DMS79 (cell line): ENCODE measurements at places on chromosomes 1 and 21.

DNA sequence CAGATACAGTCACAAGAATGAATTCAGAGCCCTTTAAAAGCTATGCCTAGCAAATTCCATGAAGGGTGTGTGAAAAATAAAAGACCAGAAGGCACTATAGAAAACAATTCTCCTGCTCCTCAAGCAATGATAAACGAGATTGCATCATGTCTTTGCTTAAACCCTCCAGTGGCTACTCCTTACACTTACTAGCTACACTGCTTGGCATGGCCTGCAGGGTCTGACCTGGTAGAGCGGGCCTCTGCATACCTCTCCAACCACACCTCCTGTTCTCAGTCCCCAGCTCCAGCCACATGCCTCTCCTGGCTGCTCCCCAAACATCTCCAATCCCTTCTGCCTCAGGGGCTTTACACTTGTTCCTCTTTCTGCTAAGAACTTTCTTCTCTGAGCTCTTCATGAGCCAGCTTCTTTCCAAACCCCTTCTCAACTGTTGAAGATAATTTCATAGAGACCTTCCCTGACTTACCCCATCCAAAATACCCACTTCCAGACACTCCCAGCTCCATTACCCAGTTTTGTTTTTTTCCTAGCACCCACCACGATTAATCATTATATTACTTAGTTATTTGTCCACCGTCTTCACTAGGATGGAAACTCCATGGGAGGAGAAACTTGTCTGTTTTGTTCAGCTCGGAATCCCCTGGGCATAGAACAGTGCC lies 11.2 kb upstream of the CREG1 start:
- DNase-seq: peak; percentile 11

GRCh38 chr1:64302971-64303370 lies 99.5 kb downstream of the UBE2U start:
- DNase-seq: no peak

DNA sequence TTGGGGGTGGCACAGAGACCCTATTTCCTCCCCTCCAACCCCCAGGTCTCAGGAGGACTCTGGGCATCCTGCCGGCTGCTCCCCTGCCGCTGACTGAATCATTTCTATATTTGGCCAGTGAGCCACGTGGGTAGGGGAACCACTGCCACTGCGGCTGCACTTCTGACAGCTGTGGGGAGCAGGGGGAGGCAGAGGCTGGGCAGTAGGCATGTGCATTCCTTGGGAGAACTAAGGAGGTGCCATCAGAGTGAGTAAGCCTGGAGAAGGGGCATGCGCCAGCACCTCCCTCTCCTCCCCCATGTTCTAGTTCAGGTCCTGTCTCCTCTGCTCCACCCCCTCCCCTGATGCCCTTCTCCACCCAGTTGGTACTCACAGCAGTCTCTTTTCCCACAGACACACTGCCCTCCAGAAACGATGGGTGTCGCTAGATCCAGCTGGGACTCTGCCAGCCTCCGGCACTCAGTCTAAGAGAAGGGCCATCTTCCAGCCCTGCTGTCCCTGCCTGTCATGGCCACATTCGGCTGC lies 12.0 kb downstream of the PPFIA4 start:
- DNase-seq: no peak

DNA sequence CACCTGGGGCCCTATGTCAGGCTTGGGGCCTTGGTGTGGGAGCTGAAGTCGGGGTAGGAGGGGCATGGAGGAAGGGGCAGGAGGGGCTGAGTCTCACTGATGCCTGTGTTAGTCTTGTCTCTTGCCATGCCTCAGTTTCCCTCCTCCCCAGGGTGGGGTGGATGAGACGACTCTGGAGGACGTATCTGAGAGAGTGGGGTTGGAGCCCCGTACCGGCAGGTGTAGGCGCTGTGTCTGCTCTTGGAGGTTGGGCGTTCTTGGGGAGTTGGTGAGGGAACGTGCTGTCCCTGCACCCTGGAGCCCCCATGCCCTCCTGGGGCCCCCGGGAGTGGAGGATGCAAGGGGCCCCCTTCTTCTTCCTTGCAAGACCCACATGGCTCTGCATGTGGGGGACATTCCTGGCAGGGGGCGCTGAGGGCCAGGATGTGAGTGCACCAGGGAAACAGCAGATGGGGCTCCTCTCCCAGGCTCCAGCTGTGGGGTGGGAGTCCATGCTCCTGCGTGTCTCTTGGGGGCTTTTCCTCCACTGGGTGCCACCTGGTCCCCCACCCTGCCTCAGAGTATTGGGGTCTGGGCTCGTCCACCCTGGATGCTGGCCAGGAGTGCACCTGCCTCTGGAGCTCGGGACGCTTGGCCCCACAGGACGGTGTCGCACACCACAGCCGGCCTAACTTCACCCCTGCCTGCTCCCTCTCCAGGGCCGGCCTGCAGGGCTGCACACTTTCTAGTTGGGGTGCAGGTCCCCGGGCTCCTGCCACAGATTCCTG lies 1.4 kb upstream of the TNFRSF14 start:
- DNase-seq: no peak

GRCh38 chr1:200090252-200091159 lies 63.0 kb downstream of the NR5A2 start:
- DNase-seq: no peak

DNA sequence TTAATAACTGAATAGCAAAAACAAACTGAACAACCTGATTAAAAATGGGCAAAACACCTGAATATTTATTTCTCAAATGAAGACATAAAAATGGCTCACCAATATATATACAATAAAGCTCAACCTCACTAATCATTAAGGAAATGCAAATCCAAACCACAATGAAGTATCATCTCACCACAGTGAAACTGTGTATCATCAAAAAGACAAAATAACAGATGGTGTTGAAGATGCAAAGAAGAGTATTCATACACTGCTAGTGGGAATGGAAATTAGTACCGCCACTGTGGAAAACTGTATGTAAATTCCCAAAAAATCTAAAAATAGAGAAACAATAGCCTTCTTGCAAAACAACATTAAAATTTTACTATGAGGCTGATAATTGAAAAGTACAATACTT lies 1660.1 kb upstream of the B3GALT2 start:
- DNase-seq: no peak

- no peak for DNase-seq
Observed at GRCh38 chr1:198529414-198529813, 11.1 kb downstream of the ATP6V1G3 start.

GRCh38 chr21:33997436-33997835 lies 75.9 kb upstream of the MRPS6 start:
- no peak for DNase-seq

DNA sequence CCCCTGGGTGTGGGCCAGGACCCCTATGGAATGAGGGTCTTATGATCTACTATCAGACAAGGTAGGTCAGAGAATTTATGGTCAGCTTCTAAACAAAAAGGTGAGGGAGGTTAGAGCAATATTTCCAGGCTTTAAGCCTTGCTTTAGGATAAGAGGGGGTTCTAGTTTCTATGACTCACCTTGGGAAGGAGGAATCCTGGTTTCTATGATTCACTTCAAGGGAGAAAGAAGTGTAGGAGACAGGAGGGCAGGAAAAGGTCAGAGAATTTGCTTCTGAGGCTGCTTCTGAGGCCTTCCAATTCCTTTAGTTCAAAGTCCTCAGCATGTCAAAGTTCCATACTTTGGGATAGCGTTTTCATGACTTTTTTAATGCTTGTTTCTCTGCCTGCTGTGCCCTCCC lies 35.2 kb downstream of the RGL1 start:
- no peak for DNase-seq

- DNase-seq: no peak
Observed at GRCh38 chr21:35275776-35276175, 226.7 kb upstream of the RUNX1 start.

- no peak for DNase-seq
Observed at GRCh38 chr1:208599063-208599462, 354.9 kb upstream of the PLXNA2 start.

- no peak for DNase-seq
Observed at GRCh38 chr1:35448344-35448801, 108.8 kb downstream of the KIAA0319L start.

DNA sequence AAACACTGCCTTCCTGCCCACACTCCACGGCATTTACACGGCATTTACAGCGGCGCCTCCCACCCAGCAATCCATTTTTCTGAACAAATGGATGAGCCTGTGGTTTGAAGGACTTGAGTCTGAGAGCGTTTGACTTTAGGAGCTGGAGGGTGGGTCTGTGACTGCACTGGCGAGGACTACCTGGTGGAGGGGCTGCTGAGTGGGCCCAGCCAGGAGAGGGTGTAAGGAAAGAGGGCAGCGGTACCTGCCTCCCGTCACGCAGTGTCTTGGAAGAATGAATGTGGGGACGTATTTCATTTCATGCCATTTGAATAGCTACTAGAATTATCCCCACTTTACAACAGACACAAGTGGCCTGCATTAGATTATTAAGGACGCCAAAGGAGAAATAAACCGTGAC lies 62.9 kb downstream of the B3GALT5 start:
- DNase-seq: no peak

- DNase-seq: no peak
Observed at GRCh38 chr1:59013276-59013927, 229.6 kb upstream of the JUN start.

GRCh38 chr1:6800745-6801144 lies 15.5 kb downstream of the CAMTA1 start:
- DNase-seq: no peak

- DNase-seq: no peak
Observed at GRCh38 chr1:65165269-65165993, 17.4 kb downstream of the AK4 start.

DNA sequence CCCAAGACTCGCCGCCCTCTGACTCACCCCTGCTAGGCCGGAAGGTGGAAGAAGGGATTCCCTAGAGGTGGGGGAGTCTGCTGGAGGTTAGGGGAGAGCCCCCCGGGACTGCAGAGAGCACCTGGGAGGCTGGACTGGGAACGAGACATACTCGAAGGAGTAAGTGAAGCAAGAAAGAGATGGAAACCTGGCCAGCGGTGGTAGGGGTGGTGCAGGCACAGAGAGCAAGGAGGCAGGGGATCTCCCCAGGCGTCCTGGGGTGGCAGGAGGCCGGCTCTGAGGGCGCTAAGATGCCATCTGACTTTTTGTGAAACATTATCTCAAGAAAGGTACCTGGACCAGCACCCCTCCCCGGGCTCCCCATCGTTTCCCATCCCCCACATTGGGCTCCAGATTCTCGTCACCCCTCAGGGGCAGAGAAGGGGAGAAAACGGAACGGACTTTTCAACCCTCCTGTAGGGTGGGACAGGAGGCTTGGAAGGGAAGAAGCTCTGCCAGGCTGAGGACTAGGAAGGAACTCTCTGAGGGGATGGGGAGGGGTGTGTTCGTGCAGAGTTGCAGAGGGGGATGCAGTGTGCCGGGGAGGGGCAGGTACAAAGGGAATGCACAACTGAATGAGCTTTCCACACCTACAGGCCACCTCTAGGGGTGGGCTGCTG lies 708 bp downstream of the CHRNB2 start:
- no peak for DNase-seq

DNA sequence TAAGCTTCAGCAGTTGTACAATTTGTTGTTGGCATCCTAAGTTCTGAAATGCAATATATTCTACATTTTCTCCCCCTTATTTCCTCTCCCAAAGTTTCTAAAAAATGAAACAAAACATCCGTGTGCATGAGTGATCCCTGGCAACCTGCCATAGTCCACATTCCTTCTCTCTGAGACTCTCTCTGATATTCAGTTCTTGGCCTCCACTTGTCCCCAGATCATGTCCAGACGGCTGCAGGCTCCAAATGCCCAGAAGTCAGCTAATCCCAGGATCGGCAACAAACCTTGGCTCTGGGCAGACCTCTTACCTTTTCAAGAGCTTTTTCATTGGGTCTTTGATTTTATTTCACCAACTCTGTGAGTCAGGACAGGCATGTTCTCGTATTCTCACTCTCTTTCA lies 187.8 kb downstream of the ETS2 start:
- DNase-seq: no peak

DNA sequence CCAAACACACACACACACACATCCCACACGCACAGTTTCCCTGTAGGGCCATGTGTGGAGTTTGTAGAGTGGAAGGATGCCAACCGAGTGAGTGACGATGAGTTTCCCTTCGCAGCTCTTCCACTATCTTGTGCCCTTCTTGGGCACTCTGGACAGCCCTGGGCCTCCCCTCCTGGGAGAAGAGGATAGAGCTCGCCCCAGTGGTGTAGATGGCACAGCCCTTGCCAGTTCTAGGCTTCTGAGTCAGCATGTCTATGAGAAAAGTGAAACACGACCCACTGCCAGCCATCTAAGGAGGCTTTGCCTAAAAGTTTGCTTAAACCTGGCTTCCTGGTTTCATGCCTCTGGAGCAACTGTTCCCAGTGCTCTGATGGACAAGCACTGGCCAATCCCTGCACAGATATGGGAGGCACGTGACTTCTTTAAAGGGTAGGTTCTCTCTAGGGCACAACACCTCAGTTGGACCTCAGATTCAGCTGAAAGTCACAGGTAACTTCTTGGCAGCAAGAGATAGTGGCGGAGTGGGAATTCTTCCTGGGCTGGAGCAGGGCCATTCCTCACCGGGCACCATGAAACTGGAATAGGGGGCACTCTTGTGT lies 195.9 kb upstream of the GALNT2 start:
- no peak for DNase-seq

DNA sequence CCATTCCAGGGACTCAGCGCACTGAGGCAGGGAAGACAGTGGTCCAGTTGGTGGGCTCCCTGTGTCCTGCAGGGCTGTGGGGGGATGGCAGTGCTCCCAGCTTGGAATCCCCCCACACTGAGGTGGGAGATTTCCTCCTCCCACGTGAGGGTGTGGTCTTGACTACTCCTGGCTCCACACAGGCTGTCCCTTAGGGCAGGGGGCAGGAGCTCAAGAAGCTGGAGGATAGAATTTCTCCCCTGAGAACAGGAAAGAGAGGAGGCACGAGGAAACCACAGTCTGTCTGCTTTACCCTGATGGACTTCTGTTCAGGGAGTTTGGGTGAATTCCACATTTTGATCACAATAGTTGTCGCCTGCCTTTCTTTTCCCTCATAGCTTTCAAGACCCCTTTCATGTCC lies 62.1 kb downstream of the CACNA1E start:
- no peak for DNase-seq

DNA sequence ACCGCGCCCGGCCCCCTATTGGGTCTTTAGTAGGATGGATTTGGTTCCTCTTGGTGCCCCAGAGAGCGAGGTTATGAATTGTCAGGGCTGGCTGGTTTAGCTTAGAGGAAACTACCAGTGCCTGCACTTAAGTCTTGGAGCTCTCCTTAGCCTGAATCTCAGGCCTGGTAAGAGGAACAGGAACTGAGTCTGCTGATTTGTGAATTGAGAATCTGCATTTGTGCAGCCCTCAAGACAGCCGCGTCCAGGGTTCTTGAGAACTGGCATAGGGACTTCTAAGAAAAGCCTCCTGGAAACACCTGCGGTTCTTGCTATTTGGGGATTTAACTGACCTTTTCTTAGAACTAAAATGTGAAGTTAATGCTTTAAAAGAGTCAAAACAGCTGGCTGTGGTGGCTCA lies 1.7 kb downstream of the NECAP2 start:
- no peak for DNase-seq

GRCh38 chr1:214448536-214448935 lies 102.9 kb downstream of the PTPN14 start:
- no peak for DNase-seq

- DNase-seq: no peak
Observed at GRCh38 chr1:44810101-44810761, 1.9 kb downstream of the BTBD19 start.

- no peak for DNase-seq
Observed at GRCh38 chr21:21921410-21922232, 923.4 kb downstream of the NCAM2 start.

- DNase-seq: no peak
Observed at GRCh38 chr1:40562185-40562584, 30.7 kb downstream of the ZNF684 start.

GRCh38 chr1:65112811-65113210 lies 35.2 kb upstream of the AK4 start:
- DNase-seq: no peak

GRCh38 chr1:191582169-191582568 lies 576.1 kb upstream of the RGS18 start:
- DNase-seq: no peak

GRCh38 chr1:41914516-41914915 lies 4.2 kb downstream of the HIVEP3 start:
- DNase-seq: no peak
